ENCODE measurements at places on chromosomes 3 and 15. TPM values are rescaled to one million over a fixed set of nuclear protein-coding genes. Genes with fewer than 3 reads are reported as not detected.

PARP15 gene
- total RNA-seq: 1.6 TPM

DUOX2 gene
- 0.22 TPM for total RNA-seq

DCLK3 gene
- total RNA-seq: not detected

GRCh38 chr3:150631515-150632221 lies 28.5 kb downstream of the SELENOT start:
- H3K4me1 ChIP-seq: no peaks in the 10 kb centered on the region
- no peaks in the 10 kb centered on the region for H3K36me3 ChIP-seq

DNA sequence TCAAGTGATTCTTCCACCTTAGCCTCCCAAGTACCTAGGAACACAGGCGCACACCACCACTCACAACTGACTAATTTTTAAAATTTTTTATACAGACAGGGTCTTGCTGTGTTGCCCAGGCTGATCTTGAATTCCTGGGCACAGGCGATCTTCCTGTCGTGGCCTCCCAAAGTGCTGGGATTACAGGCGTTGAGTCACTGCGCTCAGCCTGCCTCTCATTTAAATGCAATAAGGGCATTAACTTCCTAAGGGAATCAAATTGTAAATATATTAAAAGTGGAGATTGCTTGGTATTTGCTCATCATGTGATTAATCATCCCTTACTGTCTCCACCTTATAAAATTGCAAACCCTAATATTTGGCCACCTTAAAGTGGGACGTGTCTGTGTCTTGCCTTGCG lies 65.2 kb downstream of the PGPEP1L start:
- H3K27me3 ChIP-seq: no peaks in the 10 kb centered on the region
- no peak overlapping the region for H3K4me3 ChIP-seq
- peaks cover 60% of the 10 kb centered on the region for H3K36me3 ChIP-seq

GRCh38 chr3:183328164-183328563 lies 75.1 kb downstream of the B3GNT5 start:
- DNase-seq: no peak
- no peaks in the 10 kb centered on the region for H3K4me1 ChIP-seq
- H3K27me3 ChIP-seq: no peaks in the 10 kb centered on the region
- no peaks in the 10 kb centered on the region for H3K36me3 ChIP-seq

GRCh38 chr15:84600687-84601554 lies at the start of gene ZSCAN2:
TSS of gene ZSCAN2 (plus strand) at chr15:84601009. CDS start at chr15:84603928, 2,919 bp downstream.
- peaks cover 37% of the 10 kb centered on the region for H3K4me1 ChIP-seq
- H3K27ac ChIP-seq: no peak within 1 kb of the TSS
- peak; percentile 96 for DNase-seq
- H3K4me3 ChIP-seq: peak within 1 kb of the TSS; percentile 87
- no peaks in the 10 kb centered on the region for H3K27me3 ChIP-seq
- no peaks in the 10 kb centered on the region for H3K36me3 ChIP-seq

- peaks cover 10% of the 10 kb centered on the region for H3K4me1 ChIP-seq
- H3K36me3 ChIP-seq: no peaks in the 10 kb centered on the region
- DNase-seq: no peak
- H3K27me3 ChIP-seq: no peaks in the 10 kb centered on the region
These were observed 42.4 kb downstream of the CHAC1 start for GRCh38 chr15:40995656-40996055.

GRCh38 chr3:74107451-74107850 lies 482.7 kb upstream of the PDZRN3 start:
- H3K4me1 ChIP-seq: no peaks in the 10 kb centered on the region
- H3K4me3 ChIP-seq: no peak overlapping the region
- no peak for DNase-seq
- no peaks in the 10 kb centered on the region for H3K27me3 ChIP-seq
- H3K27ac ChIP-seq: no peak overlapping the region

DNA sequence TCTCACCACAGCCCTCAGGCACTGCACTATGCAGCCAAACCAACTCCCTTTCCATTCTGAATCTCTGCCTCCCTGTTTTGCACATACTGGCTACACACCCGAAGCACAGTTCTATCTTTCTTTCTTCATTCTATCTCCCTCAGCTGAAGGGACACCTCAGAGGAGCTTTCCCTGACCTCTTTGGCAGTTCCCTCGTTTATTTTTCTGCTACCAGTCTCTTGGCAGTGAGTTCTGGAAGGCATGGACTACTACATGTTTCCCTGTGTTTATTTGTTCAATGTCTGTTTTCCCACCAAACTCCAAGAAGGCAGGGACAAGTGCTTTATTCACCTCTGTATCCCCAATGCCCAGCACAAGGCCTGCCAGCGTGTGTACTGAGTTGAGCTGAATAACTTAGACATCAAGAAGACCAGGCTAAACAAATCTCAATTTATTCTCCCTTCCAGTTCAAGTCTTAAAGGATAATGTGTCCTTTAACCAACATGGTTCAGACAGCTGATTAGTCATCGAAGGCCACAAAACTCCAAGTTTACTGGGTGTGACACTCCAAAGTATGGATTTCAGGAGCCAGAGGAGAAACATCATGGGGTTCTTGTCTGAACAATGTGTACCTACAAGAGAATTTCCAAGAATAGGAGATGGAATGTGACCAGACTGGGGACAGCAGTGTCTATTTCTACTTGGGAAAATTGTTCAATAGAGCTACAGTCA lies 260.1 kb upstream of the CTNNB1 start:
- no peak for DNase-seq
- H3K27ac ChIP-seq: peak overlapping the region; percentile 18
- H3K36me3 ChIP-seq: no peaks in the 10 kb centered on the region
- no peaks in the 10 kb centered on the region for H3K27me3 ChIP-seq
- H3K4me3 ChIP-seq: no peak overlapping the region
- no peaks in the 10 kb centered on the region for H3K4me1 ChIP-seq

- no peaks in the 10 kb centered on the region for H3K36me3 ChIP-seq
- no peak overlapping the region for H3K27ac ChIP-seq
- H3K4me1 ChIP-seq: no peaks in the 10 kb centered on the region
- no peaks in the 10 kb centered on the region for H3K27me3 ChIP-seq
- no peak overlapping the region for H3K4me3 ChIP-seq
These were observed 39.6 kb upstream of the SFMBT1 start for GRCh38 chr3:53085476-53085875.

DNA sequence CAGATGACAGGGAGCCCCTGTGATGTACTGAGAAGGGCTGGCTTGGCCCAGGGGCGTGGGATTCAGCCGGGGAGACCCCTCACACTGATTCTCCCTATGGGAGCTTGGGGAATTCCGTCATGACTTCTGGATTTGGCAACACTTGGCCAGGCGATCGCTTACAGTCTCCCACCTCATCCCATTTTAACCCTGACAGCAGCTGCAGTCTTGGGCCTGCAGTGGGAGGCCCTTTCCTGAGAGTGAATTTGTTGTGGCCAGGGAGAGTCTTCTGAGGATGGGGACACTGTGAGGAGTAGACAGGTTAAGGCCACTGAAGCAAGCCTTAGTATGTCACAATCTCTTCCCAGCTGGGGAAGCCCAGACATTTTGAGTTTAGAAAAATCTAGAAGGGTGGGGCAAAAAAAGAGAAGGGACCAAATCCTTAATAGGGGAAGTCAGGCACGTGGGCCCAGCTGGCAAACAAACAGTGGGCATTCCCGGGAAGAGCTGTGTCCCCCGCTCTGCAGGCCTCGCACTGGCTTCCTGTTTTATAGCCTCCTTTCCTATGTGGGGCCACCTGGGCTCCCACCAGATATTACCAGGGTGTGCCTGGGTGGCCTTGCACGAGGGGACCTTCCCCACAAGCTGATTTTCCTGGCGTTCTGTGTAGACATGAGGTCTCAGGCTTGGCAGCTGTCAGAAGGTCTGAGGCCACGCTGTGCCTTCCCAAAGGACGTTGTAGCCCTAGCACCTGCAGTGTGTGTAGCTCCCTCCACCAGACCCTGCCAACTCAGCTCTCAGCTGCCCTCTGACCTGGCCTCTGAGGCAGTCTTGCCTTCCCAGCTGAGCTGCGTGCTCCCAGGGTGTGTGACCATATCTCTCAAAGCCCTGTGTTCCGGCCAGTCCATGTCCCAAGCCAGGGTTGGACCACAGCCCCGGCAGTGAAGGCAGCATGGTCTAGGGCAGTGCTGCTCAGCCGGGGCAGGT lies 64.5 kb downstream of the FEM1B start:
- DNase-seq: no peak
- H3K4me1 ChIP-seq: peaks cover 14% of the 10 kb centered on the region
- no peaks in the 10 kb centered on the region for H3K36me3 ChIP-seq
- no peaks in the 10 kb centered on the region for H3K27me3 ChIP-seq

DNA sequence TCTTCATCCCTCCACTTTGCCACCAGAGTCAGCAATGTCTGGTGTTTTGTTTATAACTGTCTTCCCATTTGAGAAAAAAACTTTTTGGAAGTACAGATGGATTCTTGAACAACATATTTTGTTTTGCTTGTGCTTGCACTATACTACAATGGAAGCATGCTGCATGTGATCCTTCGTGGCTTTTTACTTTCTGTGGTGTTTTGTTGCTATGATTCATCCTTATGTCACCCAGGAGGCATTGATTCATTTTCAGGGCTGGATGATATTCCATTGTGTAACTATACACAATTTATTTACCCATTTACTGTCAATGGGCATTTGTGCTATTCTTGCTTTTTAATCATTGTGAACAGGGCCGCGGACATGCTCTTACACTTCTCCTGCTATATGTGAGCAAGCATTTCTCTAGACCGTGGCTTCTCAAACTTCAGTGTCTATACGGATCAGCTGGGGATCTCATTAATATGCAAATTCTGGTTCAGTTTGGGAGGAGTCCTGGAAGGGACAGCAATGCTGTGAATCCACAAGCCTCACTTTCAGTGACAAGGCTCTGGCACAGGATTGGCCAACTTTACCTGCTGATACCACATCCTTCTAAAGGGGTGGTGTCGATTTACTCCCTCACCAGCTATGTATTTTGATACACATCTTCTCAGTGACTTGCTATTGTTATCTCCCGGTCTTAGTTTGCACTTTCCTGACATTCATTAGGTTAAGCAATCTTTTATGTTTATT lies 65.9 kb downstream of the POLR2M start:
- H3K36me3 ChIP-seq: no peaks in the 10 kb centered on the region
- no peaks in the 10 kb centered on the region for H3K4me1 ChIP-seq
- no peak overlapping the region for H3K27ac ChIP-seq
- peaks cover 8% of the 10 kb centered on the region for H3K27me3 ChIP-seq
- DNase-seq: no peak

- no peak overlapping the region for H3K4me3 ChIP-seq
- no peaks in the 10 kb centered on the region for H3K27me3 ChIP-seq
- H3K27ac ChIP-seq: no peak overlapping the region
- H3K36me3 ChIP-seq: no peaks in the 10 kb centered on the region
- H3K4me1 ChIP-seq: no peaks in the 10 kb centered on the region
These were observed 45.7 kb upstream of the RAB6B start for GRCh38 chr3:133941415-133941821.

DNA sequence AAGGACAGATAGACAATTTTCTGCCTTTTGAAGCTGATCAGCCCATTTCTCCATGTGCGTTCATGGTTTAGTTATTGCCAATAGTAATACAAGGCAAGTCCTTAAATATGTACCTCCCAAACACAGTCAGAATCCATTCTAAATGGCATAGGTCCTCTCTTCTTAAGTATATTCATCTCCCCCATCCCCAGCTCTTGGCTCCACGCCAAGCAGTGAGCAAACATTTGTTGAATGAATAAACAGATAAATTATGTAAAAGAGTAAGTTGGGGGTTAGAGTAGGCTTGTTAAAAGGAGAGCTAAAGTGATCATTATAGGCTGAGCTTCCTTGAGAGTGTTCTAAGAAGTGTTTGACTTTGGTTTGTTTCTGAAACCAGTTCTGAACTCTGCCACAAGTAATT lies 241.3 kb downstream of the ITPR1 start:
- H3K27me3 ChIP-seq: no peaks in the 10 kb centered on the region
- no peaks in the 10 kb centered on the region for H3K36me3 ChIP-seq
- H3K4me1 ChIP-seq: no peaks in the 10 kb centered on the region
- DNase-seq: no peak

- DNase-seq: no peak
- H3K4me1 ChIP-seq: no peaks in the 10 kb centered on the region
- no peak overlapping the region for H3K4me3 ChIP-seq
- H3K27ac ChIP-seq: no peak overlapping the region
These were observed 119.4 kb downstream of the NEO1 start for GRCh38 chr15:73171711-73172110.

DNA sequence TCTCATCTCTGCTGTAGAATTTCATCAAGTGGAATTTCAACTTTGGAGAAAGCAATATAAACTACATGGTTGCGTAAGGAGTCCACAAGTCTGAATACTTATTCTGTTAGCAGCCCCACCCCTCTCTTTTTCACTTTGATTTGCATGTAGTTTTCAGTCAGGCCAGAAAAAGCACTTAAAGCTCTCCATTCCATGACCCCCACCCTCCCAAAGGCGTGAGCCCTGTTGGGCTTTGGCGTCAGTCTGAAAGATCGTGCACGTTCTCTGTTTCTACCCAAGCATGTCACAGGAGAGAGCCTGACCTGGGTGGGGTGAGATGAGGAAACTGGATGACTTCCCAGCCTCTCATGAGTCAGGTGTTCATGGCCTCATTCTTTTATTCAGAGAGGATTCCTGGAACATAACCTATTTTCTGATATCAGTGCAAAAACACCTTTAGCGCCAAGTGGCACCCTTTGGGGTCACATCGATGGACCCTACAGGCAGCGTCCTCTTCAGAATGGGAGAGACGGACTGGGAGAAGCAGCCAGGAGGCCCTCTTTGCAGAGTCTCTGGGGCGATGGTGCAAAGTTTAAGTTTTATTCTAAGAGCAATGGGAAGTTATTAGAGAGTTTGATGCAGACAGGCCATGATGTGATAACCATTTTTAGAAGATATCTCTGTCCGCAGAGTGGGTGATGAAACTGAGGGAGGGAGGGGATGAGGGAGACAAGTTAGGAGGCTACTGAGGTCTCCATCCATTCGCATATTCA lies 55.8 kb downstream of the LSM3 start:
- H3K27me3 ChIP-seq: no peaks in the 10 kb centered on the region
- no peaks in the 10 kb centered on the region for H3K36me3 ChIP-seq
- no peak overlapping the region for H3K4me3 ChIP-seq
- no peaks in the 10 kb centered on the region for H3K4me1 ChIP-seq

DNA sequence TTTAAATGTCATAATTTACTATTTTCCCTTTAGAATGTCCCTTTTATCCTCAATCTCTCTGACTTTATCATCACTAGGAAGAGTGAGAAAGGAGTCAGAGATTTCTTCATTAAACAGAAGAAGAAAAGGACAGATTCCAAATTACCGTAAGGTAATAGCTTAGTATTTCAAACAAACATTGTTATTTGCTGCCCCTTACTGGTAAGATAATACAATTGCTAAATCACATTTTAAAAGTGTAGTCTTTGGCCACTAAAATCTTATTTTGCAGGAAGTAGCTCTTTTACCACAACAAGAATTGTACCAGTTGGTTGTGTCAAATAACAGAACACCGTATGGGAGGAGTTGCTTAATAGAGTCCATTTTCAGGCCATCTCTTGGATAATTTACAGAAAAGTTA lies 53.7 kb downstream of the CGGBP1 start:
- H3K4me3 ChIP-seq: no peak overlapping the region
- no peak overlapping the region for H3K27ac ChIP-seq
- no peak for DNase-seq
- H3K36me3 ChIP-seq: no peaks in the 10 kb centered on the region

- no peaks in the 10 kb centered on the region for H3K4me1 ChIP-seq
- no peaks in the 10 kb centered on the region for H3K27me3 ChIP-seq
- no peak overlapping the region for H3K4me3 ChIP-seq
These were observed 193.5 kb downstream of the FOXP1 start for GRCh38 chr3:71389911-71390573.

All from adrenal gland (tissue), 19 donors.